ENCODE measurements at places on chromosomes 5 and 9.

DNA sequence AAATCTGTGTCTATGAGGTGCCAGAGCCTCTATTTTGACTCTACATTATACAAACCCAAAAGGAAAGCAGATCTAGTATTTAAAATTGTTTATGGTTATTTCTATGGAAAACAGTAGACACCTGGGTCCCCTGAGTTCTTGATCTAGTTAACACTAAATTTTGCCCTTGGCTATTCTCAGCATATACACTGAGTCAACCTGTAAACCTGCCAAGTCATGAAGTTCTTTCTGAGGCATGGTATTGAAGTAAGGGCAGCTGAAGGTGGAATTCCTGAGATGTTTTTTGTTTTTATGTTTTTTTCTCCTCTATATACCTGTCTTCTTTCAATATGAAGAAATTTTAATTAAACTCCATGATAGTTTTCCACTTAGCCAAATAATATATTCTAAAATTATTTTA is 120.2 kb downstream of the PDE4D start:
- DNase-seq, result no peak

- no peak for DNase-seq
Observed at GRCh38 chr9:108836781-108837180, 19.0 kb downstream of the ACTL7B start.

DNA sequence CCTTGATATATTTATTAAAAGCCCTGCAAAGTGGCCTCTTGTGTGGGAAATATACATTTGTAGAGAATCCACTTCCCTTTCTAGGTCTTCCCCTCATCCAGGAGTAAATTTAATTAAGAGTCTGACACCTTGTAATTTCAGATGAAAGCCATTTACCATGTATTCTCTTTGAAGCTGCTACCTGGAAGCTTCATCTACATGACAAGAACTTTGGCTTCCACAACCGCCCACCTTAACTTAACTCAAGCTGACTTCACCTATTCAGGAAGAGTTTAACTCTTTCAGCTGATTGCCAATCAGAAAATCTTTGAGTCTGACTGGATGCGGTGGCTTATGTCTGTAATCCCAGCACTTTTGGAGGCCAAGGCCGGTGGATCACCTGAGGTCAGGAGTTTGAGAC is 899.9 kb downstream of the TAF11L14 start:
- no peak for DNase-seq

DNA sequence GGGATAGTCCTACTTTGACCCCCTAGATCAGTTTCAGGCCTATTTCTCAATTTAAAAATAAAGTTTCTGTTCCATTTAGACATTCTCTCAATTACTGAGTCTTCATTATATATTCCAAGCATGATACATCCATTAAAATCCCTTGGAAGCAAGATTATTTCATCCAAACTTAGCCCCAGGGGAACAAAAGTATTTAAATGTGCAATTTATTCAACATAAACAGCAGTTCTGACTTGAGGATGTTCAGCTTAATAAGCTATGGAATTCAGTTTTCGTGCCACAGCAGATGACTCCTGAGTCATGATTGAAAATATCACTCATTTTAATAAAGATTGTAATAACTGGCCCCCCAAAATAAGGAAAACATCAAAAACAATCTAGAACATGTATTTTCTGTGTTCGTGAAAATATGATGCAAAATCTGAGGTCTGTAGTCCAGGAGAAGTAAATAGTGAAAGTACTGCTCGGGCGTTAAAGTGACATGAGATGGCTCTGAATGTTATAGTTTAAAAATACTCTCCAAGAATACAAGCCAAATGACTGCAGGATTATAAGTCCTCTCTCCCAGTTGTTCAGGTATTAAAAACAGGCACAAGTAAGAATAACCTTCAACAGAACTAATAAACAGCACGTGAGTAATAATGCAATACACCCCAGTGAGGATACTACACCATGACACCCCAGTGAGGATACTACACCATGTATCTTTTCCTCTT is 67.1 kb downstream of the RETREG1 start:
- no peak for DNase-seq

GRCh38 chr9:131747352-131747751 is 7.5 kb upstream of the RAPGEF1 start:
- DNase-seq, result no peak

DNA sequence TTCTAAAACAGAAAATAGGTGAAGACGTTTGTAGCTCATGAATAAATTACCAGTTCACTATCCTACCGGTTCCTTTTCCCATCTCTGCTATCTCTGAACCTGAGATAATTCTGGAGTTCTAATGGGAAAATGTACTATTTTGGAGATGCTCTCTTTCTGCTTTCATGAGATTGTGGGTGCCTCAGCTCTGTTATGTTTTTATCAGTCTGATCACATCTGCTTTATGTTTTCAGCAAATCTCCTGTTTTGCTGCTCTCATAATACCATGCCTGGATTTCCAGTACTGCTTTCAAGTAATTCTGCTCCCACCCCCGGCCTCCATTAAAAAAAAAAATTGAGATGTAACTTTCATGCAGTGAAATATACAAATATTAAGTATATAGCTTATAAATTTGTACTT is 9.1 kb upstream of the SUSD1 start:
- DNase-seq, result no peak
